ENCODE measurements at places on chromosomes 5 and 9.

DNA sequence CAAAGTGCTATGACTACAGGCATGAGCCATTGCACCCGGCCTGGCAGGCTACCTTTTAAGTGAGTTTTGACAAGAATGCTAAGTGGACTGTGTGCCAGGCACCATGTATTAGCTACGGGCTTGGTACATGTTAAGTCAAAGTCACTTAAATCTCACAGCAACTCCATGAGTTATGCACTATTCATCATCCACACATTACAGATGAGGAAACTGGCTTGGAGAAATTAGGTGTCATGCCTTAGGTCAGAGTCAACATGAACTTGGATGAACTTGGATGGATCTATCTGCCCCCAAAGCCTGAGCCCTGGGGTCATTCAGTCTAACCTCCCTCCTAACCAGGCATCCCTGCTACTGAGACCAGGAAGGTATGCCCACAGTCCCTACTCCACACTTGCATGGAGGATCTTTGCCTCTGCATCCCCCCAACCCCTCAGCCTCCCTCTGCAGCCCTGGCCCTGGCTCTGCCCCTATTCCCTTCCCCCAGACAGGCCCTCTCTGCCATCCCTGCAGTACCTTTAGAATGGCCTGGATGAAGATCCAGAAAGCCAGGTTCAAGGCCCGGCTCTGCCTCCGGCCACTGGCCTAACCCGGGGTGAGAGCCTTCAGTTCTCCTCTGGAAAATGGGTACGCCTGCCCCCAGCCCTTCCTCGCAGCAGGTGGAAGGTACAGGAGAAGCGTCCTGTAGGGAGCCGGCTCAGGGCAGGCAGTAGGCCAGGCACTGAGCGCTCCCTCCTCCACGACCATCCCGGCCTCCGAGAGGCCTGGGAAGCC, 685 bp upstream of the ADGRD2 start:
- DNase-seq: no peak

GRCh38 chr9:104963076-104963475, 35.1 kb upstream of the ABCA1 start:
- no peak for DNase-seq

DNA sequence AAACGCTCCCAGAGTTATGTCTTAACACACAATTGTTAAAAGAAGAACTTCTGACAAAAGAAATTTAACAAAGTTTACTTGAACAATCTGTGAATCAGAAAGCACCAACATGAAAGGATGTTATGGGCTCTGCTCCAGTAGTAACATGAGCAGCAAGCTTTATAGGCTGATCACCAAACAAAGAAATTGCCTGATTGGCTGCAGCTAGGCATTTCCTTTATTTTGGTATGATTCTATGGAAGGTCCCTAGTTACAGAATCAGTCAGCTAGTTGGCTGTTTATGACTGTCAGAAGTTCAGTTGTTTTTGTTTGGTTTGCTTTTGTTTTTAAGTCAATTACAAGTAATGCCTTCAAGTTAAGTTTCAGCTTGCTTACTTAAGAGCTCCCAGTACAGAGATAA, 102.4 kb upstream of the SMC2 start:
- no peak for DNase-seq

- DNase-seq: no peak
Measured at GRCh38 chr5:120446901-120447300, 17.2 kb upstream of the PRR16 start.

- no peak for DNase-seq
Measured at GRCh38 chr5:150584556-150585335, 55.7 kb upstream of the SYNPO start.

- no peak for DNase-seq
Measured at GRCh38 chr9:135729480-135729879, 27.5 kb downstream of the KCNT1 start.

All from PC-3 (cell line).